ENCODE measurements at places on chromosomes 5 and 9.

DNA sequence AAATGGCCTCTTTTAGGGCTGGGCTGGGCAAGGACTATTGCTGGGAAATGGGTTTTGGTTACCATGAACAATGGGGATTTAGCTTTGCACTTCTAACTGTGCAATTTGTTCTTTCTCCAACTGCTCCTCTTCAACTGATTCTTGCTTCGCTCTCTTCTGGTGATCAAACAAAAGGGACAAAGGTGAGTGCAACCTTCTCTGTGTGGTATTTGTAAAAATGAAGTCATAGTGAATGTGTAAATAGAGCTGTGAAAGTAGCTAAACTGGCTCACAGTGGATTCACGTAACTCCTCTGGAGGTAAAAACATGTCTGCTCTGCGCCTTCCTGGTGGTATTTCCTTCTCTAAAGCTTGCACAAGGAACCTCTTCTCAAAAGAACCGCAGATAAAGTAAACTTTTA is 20.9 kb upstream of the SPINK14 start:
- no peak for DNase-seq

- DNase-seq: no peak
Measured at GRCh38 chr5:169347786-169348185, 46.8 kb upstream of the SLIT3 start.

- DNase-seq: no peak
Measured at GRCh38 chr9:137710704-137711103, 91.9 kb downstream of the EHMT1 start.

DNA sequence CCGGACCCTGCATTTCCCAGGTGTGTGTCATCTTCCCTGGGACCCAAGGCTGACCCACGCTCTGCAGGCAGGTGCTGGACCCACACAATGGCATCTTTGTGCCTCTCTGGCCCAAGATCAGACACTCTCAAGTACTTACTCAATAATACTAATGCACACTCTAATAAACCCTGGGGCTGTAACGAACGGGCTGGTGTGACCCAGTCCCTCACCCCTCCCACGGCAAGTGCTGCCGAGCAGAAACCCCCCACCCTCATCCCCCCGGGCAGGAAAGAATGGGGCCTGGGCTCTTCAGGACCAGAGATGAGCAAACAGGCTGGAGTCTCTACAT is 1.1 kb upstream of the OBP2B start:
- no peak for DNase-seq

- no peak for DNase-seq
Measured at GRCh38 chr9:93325307-93326035, 126.0 kb upstream of the FAM120A start.

DNA sequence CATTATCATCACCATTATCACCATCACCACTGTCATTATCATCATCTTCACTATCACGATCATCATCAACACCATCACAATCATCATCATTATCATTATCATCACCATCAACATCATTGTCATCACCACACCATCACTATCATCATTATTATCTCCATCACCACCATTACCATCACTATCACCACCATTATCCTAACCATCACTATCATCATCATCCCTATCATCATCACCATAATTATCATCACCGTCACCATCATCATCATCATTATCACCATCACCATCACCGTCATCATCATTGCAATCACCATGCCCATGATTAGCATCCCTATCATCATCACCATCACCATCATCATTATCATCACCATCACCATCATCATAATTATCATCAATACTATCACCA is 311.9 kb downstream of the IRX2 start:
- no peak for DNase-seq

DNA sequence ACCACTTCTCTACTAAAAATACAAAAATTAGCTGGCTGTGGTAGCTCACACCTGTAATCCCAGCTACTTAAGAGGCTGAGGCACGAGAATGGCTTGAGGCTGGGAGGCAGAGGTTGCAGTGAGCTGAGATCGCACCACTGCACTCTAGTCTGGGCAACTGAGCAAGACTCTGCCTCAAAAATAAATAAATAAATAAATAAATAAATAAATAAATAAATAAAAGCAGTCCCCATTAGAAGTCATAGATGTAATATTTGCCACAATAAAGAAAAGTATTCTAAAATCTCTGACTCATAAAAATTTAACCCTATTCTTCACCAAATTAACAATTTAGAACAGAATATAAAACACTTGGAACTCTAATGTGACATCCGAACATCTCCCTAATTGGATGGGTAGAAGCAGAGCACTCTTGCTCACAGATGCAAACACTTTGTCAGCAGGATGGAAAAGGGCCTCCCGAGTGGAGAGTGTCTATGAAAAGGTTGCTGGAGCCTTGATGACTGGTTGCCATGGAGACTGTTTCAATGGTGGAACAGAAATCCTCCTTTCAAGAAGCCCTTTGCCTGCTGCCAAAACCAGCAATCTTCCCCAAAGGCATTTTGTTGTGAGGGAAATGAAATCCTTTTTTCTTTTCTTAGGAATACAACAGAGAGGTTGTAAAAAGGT is 38.9 kb upstream of the TRAF1 start:
- DNase-seq: no peak

- DNase-seq: no peak
Measured at GRCh38 chr5:157047898-157048297, 11.0 kb downstream of the HAVCR1 start.

GRCh38 chr9:113386571-113387393 is 10.0 kb upstream of the HDHD3 start:
- no peak for DNase-seq

All from activated naive CD4-positive, alpha-beta T cell treated with anti-CD3 and anti-CD28 coated beads, Interleukin-2, amount 50 U/mL, for 16 hours (primary cell).